Myometrial cell (primary cell): ENCODE measurements at places on chromosomes 6 and 20. TPM values are rescaled to one million over a fixed set of nuclear protein-coding genes. Genes with fewer than 3 reads are reported as not detected.

MUC22 gene
- not detected in 2 replicates for total RNA-seq

RTF2 gene
- total RNA-seq = 92.3 and 93.1 TPM in 2 replicates

EFCAB8 gene
- total RNA-seq = not detected in 2 replicates

WFDC12 gene
- not detected in 2 replicates for total RNA-seq

GABRR1 gene
- not detected in 2 replicates for total RNA-seq

DHX35 gene
- total RNA-seq = 6.6 and 9.6 TPM in 2 replicates

RWDD1 gene
- total RNA-seq = 26.5 and 42.0 TPM in 2 replicates

CENPQ gene
- total RNA-seq = 2.6 and 8.2 TPM in 2 replicates

WFDC5 gene
- total RNA-seq = not detected in 2 replicates

ZNF334 gene
- 0.58 and 1.4 TPM in 2 replicates for total RNA-seq

KCNQ2 gene
- 1.4 TPM in 1 of 2 replicates, not detected in the other for total RNA-seq

PDYN gene
- not detected in 2 replicates for total RNA-seq

OSER1 gene
- 30.3 and 30.8 TPM in 2 replicates for total RNA-seq

BPIFB4 gene
- not detected in 2 replicates for total RNA-seq

RXRB gene
- 16.1 and 21.6 TPM in 2 replicates for total RNA-seq

MDFI gene
- 0.86 TPM in 1 of 2 replicates, not detected in the other for total RNA-seq

FLRT3 gene
- total RNA-seq = 1.4 and 4.1 TPM in 2 replicates
